Right forelimb (tissue), 1 donor: ENCODE measurements at places on chromosomes 6 and 20.

DNA sequence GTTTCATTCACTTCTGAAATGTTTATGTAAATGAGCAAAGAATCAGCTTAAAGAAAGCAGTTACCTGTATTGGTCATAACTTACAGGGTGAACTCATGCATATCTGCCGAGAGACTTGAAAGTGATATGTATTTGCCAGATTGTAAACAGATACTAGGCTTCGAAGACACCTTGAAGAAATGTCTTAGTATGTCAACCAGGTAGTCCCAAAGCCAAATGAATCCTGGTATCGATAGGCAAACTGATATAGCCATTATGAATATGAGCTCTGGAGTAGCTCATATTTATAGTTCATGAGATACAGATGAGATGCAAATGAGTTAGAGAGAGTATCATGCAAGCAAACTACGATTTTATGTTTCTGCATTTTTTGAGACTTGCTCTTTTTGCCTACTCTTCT is 55.8 kb downstream of the RNF182 start:
- DNase-seq = no peak

DNA sequence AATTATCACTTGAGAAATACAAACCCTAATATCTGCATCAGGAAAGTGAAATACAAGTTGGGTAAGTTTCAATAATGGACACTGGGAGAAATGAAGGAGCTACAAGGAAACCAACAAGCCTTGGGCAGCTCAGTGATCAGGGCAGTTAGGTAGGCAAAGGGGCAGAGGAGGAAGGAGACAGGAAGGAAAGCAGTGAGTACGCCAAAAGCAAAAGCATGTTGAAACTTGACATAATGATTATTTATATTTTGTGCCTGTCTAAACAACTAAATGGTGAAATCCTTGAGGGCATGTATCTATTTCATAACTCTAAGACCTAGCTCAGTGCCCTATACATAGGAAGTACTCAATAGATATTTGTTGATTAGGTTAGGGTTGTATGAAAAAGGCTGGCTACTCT is 23.3 kb downstream of the PXT1 start:
- DNase-seq = no peak

DNA sequence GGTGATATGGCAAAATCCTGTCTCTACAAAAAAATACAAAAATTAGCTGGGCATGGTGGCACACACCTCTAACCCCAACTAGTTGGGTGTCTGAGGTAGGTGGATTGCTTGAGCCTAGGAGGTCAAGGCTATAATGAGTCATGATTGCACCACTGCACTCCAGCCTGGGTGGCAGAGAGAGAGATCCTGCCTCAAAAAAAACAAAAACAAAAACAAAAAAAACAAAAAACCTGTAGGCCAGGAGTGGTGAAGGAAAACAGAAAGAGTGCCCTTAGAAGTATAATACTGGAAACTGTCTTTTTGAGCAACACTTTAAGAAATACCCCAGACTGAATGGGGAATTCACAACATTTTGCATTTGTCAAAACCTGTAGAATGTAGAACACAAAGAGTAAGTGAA is 85.3 kb downstream of the JARID2 start:
- DNase-seq = no peak

DNA sequence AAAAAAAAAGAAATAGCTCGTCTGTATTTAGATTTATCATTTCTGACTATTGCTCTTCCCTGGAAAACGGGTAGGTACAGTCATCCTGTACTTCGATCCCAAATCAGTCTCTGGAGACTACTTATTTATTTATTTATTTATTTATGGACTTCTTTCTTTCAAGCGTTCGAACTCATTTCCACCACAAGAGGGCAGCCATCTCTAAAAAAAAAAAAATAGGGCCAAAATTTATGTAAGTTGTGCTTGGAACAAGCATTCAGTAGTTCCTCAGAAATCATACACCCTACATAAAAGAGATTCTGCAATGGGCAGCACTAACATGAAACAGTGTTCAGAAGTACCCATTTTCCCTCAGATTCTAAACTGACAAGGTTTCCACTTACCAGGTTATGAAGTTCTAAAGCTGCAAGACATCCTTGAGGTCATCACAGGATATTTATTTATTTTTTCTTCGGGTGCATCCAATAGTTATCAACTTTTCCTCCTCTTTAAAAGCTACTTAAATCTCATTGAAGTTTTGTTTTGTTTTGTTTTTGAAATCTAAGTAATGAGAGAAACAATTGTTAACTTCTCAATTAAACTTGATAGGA is 1.9 kb upstream of the BMP2 start:
- no peak for DNase-seq

GRCh38 chr6:97231911-97232310 is 51.1 kb downstream of the MMS22L start:
- no peak for DNase-seq

GRCh38 chr6:158068893-158069799 is 87.5 kb downstream of the SYNJ2 start:
- no peak for DNase-seq

DNA sequence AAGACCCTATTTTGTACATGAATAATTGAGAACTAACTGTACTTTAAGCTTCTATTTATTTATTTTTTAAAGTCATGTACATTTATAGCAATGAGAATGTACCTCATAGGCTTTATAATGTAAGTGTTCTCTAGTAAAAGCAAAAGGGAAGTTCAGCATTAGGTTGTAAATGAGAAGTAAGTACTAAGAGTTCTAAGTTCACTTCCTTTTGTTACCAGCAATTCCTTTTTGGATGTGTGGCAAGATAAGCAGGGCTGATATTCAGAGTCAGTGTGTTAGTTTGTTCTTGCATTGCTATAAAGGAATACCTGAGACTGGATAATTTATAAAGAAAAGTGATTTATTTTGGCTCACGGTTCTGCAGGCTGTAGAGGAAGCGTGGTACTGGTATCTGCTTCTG is 54.0 kb upstream of the CCN2 start:
- no peak for DNase-seq

- no peak for DNase-seq
Observed at GRCh38 chr6:163841733-163842132, 427.2 kb downstream of the QKI start.

DNA sequence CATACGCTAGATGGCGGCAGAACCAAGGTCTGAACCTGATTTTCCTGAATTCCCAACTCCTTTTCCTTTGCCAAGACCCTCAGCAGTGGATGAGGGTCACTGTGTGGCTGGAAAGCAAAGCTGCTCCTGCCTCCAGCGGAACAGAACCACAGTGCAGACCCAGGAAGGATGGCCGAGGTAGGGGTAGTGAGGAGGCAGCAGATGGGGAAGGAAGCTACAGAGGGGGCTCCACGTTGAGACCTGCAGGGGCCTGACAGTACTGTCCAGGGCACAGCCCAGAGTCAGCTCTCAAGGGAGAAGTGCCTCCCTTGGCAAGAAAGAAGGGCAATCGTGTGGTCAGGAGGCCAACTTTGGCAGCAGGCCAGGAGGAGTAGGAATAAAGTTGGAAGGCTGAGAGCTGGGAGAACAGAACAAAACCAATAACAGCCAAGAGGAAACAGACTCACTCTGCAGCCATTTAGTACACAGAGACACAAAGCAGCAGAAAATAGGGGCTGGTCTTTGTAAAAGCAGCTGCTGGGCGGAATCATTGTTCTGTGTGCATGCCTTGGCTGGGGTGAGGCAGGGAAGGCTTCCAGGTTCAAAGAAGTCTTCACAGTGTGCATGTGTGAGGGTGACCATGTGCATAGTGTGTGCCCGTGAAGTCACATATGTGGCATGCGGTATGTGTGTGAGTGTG is 3.1 kb downstream of the GABRR2 start:
- DNase-seq = peak; percentile 81

DNA sequence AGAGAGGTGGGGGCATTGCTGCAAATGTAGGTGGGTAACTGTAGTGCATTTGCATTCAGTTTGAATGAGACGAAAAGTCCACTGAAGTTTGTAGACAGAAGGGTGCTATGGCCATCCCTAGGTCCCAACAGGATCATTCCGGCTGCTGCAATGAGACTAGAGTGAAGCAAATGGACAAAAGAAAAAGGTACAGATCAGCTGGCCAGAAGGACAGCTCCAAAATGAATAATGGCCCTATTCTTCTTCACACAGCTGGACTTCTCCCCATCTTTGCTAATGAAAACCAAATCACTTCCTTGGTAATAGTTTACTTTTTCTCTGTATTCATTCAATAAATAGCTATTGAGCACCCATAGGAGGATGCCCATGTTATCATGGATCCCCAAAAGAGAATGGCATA is 56.4 kb upstream of the TPD52L1 start:
- no peak for DNase-seq

DNA sequence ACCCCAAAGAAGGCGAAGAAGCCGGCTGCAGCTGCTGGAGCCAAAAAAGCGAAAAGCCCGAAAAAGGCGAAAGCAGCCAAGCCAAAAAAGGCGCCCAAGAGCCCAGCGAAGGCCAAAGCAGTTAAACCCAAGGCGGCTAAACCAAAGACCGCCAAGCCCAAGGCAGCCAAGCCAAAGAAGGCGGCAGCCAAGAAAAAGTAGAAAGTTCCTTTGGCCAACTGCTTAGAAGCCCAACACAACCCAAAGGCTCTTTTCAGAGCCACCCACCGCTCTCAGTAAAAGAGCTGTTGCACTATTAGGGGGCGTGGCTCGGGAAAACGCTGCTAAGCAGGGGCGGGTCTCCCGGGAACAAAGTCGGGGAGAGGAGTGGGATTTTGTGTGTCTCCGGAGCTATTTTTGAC is 69.6 kb downstream of the HFE start:
- DNase-seq = no peak

DNA sequence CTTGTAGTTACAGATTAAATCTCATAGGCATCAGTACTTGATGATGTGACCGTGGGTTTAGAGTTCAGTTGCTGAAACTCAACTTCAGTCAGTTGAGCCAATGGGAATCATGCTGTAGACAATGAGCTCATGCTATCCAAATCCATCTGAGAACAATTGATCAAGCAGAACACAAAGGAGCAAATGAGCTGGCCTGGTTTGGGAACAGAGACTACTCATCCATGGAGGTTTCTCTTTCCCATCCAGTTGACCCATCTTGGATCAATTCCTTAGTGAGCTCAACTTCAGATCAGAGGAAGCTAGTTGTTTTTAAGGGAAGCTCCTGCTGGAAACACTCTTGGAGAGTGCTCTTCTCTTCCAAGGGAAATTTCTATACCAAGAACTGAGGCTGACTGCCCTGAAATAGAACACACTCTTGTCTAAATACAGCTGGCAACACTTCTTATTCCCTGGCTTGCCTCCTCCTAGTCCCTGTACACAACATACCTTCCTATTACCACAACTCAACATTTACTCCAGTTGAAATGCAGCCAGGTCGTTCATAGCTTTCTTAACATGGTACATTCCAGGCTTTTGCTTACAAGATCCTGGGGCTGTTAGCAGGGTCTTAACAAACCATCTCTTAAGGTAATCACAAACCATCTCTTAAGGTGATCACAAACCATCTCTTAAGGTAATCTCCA is 203.9 kb upstream of the PRDM1 start:
- no peak for DNase-seq

- no peak for DNase-seq
Observed at GRCh38 chr20:63415647-63416391, 54.7 kb upstream of the CHRNA4 start.

DNA sequence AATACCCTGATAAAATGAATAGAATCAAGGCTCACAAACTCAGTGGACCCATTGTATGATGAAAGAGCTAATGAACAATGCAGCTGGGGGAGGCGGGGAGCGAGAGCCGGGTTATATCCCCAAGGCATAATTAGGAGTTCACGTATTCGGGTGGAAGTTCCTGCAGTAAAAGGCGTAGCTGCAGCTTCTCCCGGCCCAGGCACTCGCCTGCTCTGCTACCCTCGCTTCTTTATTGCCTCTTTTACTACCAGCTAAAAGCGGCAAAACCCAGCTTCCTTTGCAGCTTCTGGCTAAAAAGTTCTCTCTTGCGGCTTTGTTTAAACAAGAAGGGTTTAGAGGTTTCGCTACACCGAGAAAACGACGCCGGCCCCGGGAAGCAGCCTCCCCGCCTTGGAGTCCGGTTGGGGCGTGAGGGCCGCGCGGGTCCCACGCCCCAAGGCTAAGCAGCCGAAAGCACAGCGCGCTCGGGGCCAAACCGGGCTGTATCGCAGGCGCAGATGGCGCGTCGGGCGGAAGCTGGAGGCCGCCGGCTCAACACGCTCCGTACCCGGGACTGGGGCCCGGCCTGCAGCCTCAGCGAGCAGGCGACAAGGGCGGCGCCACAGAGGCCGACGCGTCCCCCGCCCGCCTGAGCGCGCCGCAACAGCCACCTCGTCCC is 1.6 kb downstream of the ZBTB2 start:
- no peak for DNase-seq

- DNase-seq = no peak
Observed at GRCh38 chr20:403582-403957, 4.5 kb upstream of the RBCK1 start.

DNA sequence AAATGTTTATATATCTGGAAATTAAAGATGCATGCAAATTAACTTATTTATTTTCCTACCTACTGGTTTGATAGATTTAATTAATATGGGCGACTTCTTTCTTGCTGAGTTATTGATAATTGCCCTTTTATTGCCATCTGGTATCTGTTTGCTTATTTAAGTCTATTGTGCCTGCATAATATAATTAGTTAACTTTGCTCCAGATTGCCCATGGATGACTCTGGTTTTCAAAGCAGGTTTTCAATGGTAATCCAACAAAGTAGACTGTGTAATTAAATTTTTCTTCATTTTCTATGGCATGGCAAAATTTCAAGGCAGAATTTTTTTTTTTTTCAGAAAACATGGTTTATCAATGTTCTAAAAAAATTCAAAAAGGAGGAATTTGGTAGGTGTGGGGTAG is 1092.0 kb downstream of the GRIK2 start:
- DNase-seq = no peak

DNA sequence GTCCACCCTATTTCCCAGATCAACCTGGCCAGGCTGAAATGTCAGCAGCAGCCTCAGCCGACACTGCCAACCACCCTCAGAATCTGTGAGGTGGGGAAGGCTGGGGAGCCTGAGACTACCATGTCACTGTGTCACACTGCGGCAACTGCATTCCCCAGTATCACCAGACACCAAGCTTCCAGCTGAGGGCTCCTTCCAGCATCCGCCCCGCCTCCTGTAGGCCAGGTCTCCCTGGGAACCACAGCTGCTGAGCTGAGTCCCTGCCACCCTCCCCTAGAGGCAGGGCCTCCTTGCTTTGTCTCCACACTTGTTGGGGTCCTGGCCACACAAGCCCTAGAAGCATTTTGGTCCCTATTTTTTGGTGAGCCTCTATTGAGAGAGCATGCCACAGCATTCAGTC is 115.7 kb downstream of the UNC5CL start:
- DNase-seq = no peak
